Subcutaneous adipose tissue (tissue), 4 donors: ENCODE measurements at places on chromosomes 3 and 15. TPM values are rescaled to one million over a fixed set of nuclear protein-coding genes. Genes with fewer than 3 reads are reported as not detected.

The GOLGA8H gene
- 4.1 TPM for total RNA-seq

The MRAS gene
- 134 TPM for total RNA-seq

The CADPS gene
- total RNA-seq, result not detected

The PKM gene
- 128 TPM for total RNA-seq

The ADAMTS7 gene
- 4.6 TPM for total RNA-seq

The DNAJA4 gene
- 22.8 TPM for total RNA-seq

The MEX3B gene
- total RNA-seq, result 0.82 TPM

The EPHA6 gene
- total RNA-seq, result 0.98 TPM

The CAND2 gene
- 1.3 TPM for total RNA-seq

The TNNC1 gene
- total RNA-seq, result 1.7 TPM

The CCR2 gene
- 1.3 TPM for total RNA-seq

The TERC gene
- 21.2 TPM for total RNA-seq

The USP19 gene
- total RNA-seq, result 26.4 TPM

The PRTG gene
- total RNA-seq, result 0.94 TPM

The C3orf22 gene
- not detected for total RNA-seq

The ANKUB1 gene
- total RNA-seq, result not detected

The PLA2G4E gene
- total RNA-seq, result not detected

The PODXL2 gene
- 3.2 TPM for total RNA-seq

The CPNE4 gene
- not detected for total RNA-seq
